A549 treated with Mapracorat at 1 μM for 4 hours (cell line): ENCODE measurements at places on chromosomes 6 and 20. TPM values are rescaled to one million over a fixed set of nuclear protein-coding genes. Genes with fewer than 3 reads are reported as not detected.

C6orf132 gene
- total RNA-seq = 1.9 to 3.0 TPM (median 2.5 TPM) in 5 replicates

KIAA1586 gene
- total RNA-seq = 4.9 to 6.7 TPM (median 5.2 TPM) in 5 replicates

PABPC1L gene
- 11.4 to 20.6 TPM (median 15.7 TPM) in 5 replicates for total RNA-seq

HMGN4 gene
- total RNA-seq = 63.9 to 86.3 TPM (median 79.0 TPM) in 5 replicates

NDUFAF4 gene
- 35.6 to 49.6 TPM (median 48.3 TPM) in 5 replicates for total RNA-seq

PTGIS gene
- 0.02 to 0.08 TPM in 2 of 5 replicates, not detected in the others for total RNA-seq

DZANK1 gene
- 2.4 to 3.1 TPM (median 2.9 TPM) in 5 replicates for total RNA-seq

MUCL3 gene
- total RNA-seq = 0.08 to 0.20 TPM (median 0.12 TPM) in 5 replicates

C6orf15 gene
- total RNA-seq = not detected in 5 replicates

DOK5 gene
- total RNA-seq = not detected in 5 replicates

GLP1R gene
- total RNA-seq = not detected in 5 replicates

MCHR2 gene
- total RNA-seq = not detected in 5 replicates

DOP1A gene
- 2.2 to 4.3 TPM (median 2.7 TPM) in 5 replicates for total RNA-seq

SLC35A1 gene
- 8.5 to 9.5 TPM (median 9.1 TPM) in 5 replicates for total RNA-seq

ENPP5 gene
- total RNA-seq = not detected in 5 replicates

HDAC2 gene
- total RNA-seq = 73.1 to 90.7 TPM (median 78.8 TPM) in 5 replicates

CRYBG1 gene
- 0.60 to 0.80 TPM (median 0.67 TPM) in 5 replicates for total RNA-seq

SIRPB2 gene
- 0.15 TPM in 1 of 5 replicates, not detected in the others for total RNA-seq

FERMT1 gene
- total RNA-seq = 14.7 to 16.1 TPM (median 15.7 TPM) in 5 replicates

BPIFB2 gene
- not detected in 5 replicates for total RNA-seq

CAGE1 gene
- not detected in 5 replicates for total RNA-seq

ZNF311 gene
- 0.10 to 0.29 TPM (median 0.18 TPM) in 5 replicates for total RNA-seq
